ENCODE measurements at places on chromosomes 13 and 19.

- peak; percentile 66 for DNase-seq
Measured at GRCh38 chr13:49669735-49670309, 21.5 kb downstream of the EBPL start.

DNA sequence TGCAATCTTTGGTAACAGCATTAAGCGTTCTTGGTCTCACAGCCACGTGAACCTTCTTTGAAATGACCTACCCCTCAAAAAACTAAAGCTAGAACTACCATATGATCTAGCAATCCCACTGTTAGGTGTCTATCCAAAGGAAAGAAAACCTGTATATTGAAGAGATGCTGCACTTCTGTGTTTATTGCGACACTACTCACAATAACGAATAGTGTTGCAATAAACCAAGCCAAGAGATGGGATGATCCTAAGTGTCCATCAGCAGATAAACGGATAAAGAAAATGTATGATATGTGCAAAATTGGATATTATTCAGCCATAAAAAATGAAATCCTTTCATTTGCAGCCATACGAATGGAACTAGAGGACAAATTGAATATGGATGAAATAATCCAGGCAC, 637.9 kb downstream of the EFNB2 start:
- DNase-seq: no peak

DNA sequence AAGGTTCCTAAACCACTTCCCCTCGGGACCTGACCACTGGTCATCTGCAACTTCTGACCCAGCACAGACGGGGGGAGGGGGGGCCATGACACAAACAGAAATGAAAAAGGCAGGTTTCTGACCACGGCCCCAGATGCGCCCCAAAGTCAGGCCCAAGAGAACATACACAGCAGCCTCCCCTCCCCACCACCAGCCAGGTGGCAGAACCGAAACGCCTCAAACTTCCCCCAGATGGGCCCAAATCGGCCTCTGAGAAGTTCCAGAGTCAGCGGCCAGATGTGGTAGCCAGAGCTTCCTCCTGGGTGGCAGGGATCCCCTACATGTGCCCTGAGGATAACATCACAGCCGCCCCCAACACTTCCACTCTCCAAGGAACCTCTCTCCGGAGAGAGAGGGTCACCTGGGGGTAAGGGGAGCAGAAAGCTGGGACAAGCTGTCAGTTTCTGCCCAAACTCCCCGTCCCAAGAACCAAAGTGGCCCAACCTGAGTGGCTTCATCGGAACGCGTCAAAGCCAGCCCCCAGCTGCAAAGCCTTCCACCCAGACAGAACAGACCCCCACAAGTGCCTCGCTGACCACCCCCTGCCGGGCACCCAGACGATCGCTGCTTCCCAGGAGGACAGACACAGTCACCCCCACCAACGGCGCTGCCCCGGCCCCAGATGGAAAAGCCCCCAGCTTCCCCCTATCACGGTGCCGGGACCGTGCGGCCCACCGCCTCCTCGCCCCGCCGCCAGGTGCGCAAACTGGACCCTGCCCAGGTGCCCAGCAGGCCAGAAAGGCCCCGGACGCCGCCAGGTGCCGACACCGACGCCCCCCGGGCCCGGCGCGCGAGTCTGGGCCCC, 800 bp downstream of the ELL start:
- peak; percentile 63 for DNase-seq

DNA sequence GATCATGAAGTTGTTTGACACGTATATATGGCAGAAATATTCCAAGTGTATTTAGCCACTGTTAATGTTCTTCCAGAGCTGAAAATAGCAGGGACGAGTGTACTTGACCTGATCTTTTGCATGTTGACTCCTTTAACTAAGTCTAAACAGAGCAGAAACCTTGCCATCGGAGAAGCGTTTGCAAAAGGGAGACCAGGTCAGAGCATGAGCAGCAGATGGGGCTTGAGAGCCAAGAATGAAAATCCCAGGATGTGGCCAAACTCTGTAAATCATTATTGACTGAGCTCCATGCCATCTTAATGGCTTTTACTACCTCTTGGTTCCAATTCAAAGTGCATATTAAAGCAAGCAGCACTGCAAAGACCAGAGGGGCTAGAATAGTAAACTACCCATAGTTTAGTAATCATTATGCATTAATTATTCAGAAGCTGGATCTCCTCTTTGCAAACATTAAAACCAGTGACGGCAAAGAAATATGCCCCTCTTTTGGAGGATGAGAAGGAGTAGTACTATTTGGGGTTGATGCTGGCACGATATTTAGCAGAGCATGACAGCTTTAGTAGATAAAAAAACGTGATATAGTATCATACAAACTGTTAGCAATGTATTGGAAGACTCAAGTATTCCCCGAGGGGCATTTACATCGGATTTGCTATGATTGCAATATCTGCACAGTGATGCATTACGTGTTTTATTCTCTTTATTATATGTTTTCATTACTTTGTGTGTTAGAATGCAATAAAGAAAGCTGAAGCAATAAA, 55.7 kb downstream of the FAM216B start:
- DNase-seq: peak; percentile 64

- no peak for DNase-seq
Measured at GRCh38 chr13:112735791-112736190, 46.0 kb downstream of the ATP11A start.

DNA sequence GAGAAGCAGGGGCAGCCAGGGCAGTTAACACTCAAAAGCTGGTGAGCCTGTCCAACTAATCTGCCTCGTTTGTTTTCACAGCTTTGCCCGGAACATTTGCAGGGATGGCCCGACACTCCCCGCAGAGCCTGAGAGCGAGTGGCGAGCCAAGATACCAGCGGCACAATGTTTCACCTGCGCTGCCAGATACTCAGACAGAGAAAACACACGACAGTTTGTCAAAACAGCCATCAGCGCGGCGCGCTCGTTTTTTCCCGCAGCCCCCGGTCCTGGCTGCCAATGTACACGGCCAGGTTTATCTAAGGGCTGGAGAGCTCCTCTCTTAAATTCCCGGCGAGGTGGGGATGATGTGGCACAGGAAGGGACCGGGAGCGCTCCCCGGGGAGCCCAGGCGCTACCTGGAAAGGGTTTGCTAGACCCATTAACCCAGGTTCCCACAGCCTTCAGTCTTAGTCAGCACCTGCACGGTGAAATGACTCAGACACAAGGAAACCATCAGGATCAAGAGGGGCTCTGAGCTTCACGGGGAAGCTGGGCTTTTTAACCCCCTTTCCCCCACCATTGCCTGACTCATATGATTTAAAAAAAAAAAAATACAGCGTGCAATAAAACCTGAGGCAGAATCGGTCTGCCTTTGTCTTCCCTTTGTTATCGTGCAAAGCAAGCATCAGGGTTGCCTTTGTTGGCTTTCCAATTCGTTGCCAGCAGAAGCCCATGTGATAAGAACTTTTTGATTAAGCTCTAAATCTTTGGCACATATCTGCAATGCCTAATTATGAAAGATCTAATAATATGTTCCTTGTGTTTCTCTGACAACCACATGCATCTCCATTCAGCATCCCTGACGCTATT, 186.2 kb downstream of the EFNB2 start:
- peak; percentile 14 for DNase-seq

DNA sequence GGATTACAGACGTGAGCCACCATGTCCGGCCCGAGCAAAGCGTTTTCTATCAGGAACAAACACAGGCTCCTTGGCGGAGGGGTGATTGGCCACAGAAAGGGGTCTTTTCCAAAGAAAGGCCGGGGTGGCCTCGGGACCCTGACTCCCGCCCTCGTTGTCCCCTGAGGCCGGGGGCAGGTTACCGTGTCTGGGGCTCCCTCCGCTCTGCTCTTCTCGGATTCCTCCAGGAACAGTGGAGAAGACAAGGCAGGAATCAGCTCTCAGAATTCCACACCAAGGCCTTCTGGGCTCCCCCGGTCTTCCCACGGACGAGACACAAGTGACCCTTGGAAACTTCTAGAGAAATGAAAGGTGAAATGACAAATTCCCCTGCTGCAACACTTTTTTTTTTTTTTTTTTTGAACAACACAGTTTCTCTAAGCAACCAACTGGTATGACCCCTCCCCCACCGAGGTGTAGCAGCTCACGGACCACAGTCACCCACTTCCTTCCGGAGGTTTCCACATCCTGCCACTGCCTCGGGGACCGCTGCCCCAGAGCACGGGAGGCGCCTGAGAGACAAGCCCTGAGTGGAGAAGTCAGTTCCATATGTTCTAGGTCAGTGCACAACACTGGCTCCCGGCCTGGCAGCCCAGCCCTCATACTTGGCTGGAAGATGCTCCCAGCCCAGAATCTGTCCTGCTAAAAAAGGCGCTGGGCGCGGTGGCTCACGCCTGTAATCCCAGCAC, 11.0 kb downstream of the MOB3A start:
- peak; percentile 68 for DNase-seq

- no peak for DNase-seq
Measured at GRCh38 chr19:38655148-38655824, 7.8 kb downstream of the ACTN4 start.

GRCh38 chr13:36551445-36551844, 119.2 kb downstream of the CCNA1 start:
- DNase-seq: no peak

GRCh38 chr13:22399801-22400420, 729.0 kb downstream of the FGF9 start:
- peak; percentile 66 for DNase-seq

GRCh38 chr13:36966404-36966803, 32.7 kb downstream of the ALG5 start:
- DNase-seq: no peak

DNA sequence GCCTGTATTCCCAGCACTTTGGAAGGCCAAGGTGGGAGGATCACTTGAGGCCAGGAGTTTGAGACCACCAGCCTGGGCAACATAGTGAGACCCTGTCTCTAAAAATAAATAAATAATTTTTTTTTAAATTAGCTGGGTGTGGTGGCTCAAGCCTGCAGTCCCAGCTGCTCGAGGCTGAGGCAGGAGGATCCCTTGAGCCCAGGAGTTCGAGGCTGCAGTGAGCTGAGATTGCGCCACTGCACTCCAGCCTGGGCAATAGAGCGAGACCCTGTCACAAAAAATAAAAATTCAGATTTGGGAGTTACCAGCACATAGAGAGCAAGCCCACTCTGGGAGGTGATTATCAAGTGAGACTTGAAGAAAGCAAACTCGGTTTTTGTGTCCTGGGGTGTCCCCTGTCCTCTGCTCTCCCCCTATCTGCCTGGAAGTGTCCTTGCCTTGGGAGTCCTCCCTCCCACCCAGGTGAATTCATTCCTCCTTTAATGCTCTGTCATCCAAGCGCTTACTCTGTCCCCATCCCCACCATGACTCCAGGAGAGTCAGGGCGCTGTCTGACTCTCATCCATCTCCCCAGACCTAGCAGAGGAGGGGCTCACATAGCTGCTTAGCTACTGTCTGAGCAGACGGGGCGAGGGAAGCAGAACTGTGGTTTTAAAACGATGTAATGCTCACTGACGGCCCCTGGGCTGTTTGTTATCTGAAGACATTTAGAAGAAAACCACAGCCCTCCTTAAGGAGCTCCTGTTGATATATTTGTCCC, 146.8 kb downstream of the STK24 start:
- no peak for DNase-seq

Measured in muscle of leg (tissue), 16 donors.